WERI-Rb-1 (cell line): ENCODE measurements at places on chromosomes 13 and 19.

- no peak for DNase-seq
Observed at GRCh38 chr19:2848616-2849015, 7.3 kb downstream of the ZNF555 start.

- DNase-seq: no peak
Observed at GRCh38 chr19:43470288-43470687, 4.9 kb upstream of the LYPD3 start.

- no peak for DNase-seq
Observed at GRCh38 chr13:44352202-44352601, 21.4 kb upstream of the SERP2 start.

DNA sequence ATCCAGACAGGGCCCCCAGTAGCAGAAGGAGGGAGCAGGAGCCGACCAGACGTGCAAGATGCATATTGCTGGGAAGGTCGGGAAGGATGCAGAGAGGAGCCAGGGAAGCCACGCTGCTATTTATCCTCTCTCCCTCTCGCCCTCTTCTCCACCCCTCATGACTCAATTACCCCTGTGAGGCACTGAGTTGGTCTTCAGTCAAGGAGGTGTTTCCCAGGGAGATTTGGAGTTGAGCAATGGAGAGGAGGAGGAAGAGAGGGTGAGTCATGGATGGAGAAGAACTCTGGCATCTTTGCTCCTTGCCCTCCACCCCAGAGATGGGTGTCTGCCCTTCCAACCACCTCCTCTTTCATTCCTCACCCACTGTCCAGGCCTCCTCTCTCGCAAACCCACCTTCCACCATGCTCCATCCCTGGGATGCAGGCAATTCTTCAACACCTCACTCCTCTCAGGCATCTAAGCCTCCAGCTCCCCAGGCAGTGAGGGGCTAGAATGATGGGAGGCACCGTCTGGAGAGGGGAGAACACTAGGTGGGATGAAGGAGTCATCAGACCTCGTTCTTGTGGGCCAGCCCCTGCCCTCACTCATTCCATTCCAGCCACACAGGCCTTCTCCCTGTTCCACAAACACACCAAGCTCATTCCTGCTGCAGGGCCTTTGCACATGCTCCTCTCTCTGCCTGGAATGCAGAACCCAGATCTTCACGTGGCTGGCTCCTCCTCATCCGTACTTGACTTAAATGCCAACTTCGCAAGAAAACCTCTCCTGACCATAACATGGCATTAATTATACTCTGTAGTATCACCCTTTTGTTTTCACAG lies at the start of gene SBSN:
SBSN (minus strand) TSS at position 94 of the 821 bp plus-strand sequence; CDS start at position 64, 30 bp downstream.
- no peak for DNase-seq

GRCh38 chr13:92821324-92821723 lies 405.3 kb upstream of the GPC6 start:
- no peak for DNase-seq

DNA sequence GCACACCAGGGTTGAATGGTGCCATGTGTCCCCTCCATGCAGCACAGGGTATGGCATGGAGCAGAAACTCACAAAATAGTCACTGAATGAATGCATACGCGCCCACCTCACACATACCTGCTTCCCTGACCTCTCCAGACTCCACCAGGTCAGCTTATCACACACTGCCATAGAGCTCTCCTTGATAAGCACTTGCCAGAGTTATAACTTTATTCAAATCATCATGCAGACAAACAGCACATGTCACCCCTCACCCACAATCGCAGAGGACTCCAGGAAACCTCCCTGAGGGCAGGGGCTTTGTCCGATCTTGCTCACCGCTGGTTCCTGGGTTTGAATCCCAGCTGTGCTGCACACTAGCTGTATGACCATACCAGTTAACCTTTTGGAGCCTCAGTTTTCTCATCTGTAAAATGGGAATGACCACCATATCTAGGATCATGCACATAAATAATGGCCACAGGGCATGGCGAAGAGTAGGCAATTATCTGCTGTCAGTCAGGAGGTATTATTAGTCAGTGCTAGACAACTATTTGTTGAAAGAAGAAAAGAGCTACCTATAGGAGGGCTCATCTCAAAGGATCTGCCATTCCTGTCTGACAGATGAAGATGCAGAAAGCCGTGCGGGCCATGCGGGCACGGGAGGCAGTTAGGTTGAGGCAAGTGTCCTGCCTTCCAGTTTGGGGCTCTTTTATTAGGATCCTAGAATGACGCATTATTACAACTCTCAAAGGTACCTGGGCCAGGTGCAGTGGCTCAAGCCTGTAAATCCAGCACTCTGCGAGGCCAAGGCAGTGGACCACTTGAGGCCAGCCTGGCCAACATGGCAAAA lies 14.0 kb downstream of the XRCC1 start:
- DNase-seq: no peak

- DNase-seq: no peak
Observed at GRCh38 chr19:54792814-54793213, 10.6 kb upstream of the KIR2DL4 start.

DNA sequence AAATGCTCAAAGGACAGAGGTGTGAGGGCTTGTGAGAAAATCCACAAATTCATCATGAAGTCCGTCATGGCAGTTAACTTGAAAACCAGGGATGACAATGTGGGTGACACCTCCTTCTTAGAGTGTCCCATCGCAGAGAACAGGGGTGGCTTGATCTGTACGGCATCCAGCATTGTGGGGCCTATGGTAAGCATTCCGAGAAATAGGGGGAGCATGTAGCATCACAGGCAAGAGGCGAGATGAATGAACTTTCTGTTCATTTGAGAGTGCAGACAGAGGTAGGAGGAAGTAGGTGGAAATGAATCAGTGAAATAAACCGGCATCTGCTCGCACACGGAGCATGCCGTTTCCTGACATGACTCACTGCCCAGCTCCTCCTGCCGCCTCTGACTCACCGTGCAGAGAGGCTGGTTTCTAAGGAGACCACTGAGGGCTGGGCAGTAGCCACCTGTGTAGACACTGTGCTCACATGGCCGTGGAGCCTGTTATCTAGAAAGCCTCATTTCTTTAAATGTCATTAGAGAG lies 339.0 kb downstream of the RFC3 start:
- DNase-seq: peak; percentile 71

GRCh38 chr13:55761986-55762385 lies 1378.7 kb upstream of the PRR20A start:
- no peak for DNase-seq

GRCh38 chr13:24066405-24067295 lies 93.9 kb upstream of the SPATA13 start:
- DNase-seq: no peak

DNA sequence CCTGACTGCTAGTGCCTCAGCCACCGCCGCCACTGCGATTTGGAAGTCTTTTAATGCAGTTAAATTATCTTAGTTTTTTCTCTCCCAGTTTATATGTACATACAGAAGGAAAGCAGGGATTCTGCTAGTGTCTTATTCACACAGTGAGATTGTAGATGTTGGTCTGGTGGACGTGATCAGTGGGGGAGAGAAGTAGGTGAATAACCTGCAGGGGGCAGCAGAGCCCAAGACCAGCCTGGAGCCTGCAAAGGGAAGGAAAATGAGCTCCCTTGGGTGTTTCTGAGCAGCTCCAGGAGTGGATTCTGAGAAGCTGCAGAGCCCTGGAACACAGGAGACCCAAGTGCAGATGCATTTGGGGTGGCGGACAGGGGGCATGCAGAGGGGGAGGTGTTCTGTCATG lies 26.3 kb downstream of the ZNF844 start:
- DNase-seq: peak; percentile 66

GRCh38 chr19:31985001-31985605 lies 360.3 kb upstream of the ZNF507 start:
- DNase-seq: no peak

DNA sequence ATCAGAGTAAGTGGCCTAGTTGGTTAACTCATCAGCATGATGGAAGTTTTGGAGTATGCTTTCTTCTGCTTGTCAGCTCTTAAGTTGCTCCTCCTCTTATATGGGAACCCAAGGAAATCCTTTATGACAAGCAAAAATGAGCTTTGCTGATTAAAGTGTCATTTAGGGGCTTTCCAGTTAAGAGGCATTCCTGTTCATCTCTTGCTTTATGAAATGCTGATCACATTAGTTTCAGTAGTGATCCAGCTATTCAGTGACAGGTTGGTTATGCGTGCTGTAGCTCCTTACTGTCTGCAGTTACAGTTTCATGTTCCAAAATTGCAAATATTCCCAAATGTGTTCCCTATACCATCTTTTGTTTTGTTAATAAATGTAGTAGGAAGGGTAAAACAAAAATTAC lies 146.6 kb downstream of the CDK8 start:
- no peak for DNase-seq

DNA sequence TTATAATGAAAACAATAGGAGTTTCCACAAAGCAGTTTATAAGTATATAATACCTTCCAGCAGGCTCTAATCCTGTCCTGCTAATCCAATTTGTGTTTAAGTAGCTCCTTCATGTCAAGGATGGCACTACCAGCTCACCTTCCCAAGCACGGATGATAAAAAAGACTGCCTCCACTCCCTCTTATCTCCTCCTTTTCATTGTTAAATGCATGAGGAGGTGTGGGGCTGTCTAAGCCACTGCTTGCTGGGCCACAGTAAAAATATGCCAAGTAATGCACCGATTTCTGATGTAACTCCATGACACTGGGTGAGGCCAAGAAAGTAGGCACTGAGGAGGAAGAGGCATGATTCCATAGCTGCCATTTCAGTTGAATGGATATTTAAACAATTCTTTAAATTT lies 193.1 kb downstream of the ZIC5 start:
- DNase-seq: peak; percentile 73

DNA sequence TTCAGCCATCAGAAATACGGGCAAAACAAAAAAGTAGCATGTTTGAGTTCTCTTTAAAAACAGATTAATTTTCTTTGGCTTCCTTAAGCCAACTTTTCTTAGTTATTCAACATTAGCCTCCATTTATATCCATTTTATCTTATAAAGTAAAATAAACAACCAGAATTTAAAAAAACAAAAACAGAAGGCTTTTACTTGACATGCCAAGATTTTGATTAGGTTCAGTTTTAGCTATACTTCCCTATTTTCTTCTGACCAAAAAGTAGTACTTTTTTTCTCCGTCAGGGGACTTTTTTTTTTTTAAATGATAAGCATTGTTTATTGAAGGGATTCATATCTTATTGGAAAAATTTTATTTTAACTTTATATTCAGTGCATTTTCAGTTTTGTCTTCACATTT lies 18.1 kb downstream of the RNASEH2B start:
- no peak for DNase-seq

- DNase-seq: no peak
Observed at GRCh38 chr19:33693678-33694077, 71.9 kb downstream of the CHST8 start.

DNA sequence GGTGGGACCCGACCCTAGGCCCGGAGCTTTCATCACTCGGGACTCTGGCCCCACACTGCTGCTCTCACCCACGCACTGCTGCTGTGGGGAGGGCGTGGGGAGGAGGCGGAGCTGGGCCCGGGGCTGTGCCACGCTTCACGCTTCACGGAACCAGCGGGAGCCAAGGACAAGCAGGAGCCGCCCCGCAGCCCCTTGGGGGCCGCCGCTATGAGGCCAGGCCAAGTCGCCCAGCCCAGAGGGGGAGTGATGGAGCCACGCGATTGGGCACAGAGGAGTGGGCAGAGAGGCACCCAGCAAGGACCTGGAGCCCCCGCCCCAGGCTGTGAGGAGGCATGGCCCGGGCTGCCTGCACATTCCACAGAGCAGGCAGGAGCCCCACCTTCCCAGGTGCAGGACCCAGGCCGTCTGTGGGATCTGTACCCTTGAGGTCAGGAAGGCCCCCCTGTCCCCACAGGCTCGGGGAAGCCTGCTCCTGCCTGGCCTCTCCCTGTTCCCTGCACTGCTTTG lies 10.2 kb upstream of the SUPT20H start:
- DNase-seq: no peak

DNA sequence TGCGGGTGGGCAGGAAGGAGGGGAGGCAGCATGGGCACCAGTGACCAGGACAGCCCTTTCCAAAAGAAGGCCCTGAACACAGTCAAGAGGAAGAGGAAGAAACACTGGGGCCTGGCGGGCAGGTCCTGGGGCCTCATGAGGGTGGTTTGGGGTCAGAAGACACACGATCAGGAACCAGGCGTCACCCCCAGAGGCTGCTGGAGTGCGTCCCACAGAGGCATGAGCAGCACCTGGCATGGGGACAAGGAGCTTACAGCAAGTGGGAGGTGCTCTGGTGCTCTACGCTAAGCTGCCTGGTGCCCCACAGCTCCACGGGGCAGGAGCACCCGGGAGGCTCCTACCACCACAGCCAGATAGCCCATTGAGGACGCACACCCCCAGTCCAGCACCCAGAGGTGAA lies 20.0 kb downstream of the ELL start:
- DNase-seq: no peak

GRCh38 chr19:15506074-15506571 lies 2.2 kb upstream of the CYP4F22 start:
- no peak for DNase-seq

DNA sequence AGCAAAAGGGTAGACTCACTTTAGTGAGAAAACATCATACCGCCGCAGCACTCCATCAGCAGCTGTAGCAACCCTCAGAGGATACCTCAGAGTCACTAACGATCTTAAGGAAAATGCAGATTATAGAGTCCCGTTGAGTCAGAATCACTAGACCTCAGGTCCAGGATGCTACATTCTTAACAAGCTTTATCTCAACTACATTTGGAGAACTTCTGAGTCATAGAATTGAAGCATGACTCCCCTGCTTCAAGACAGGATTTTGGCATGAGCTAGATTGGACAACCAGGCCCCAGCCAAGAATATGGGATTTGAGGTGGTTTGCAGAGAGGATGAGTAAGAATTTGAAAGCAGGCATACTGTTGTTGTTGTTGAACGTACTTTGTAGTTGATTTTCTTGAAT lies 118.9 kb upstream of the UBL3 start:
- no peak for DNase-seq

- no peak for DNase-seq
Observed at GRCh38 chr13:95226050-95226449, 75.2 kb downstream of the ABCC4 start.

GRCh38 chr19:43720936-43721335 lies 5.1 kb downstream of the IRGC start:
- DNase-seq: no peak

DNA sequence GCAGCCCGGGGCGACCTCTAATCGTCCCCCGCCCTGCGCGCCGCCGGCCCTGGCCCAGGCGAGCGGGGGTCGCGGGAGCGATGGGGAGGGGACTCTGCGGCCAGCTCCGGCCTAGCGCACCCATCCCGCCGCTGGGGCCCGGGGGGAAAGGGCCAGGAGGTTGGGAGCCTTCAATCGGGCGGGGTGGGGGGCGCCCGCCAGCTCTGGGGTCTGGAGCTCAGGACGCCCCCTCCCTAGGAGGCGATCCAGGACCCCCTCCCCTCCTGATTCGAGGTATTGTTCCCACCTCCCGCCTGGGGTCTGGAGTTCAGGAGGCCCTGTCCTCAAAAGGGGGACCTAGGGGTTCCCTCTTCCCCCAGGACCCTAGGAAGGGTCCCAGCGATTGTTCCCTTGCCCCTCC lies 430 bp downstream of the ZNF358 start:
- DNase-seq: no peak

DNA sequence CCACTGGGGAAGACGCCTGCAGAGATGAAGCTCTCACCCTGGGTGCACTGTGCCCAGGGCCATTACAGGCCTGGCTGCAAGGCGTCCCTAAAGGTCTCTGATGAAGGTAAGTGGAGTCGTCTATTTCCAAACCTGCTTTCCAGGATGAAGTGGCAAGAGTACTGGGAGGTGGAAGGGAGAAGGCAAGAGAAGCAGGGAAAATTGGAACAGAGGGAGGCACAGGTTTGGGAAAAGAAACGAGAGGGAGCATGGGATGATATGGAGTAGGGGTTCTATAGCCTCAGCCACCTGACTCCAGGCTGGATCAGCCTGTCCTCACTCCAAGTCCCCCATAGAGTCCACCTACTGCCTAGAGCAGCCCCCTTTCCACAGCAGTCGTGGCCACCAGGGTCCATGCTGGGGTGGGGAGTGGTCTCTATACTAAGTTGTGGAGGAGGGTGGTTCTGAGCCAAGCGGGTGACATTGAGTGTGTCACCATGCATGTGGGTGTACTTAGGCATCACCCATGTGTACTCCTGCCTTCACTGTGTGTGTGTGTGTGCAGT lies at the start of gene OR10H5:
OR10H5 (plus strand) TSS at position 51 of the 545 bp plus-strand sequence. CDS start 6,388 bp downstream, outside the sequence.
- DNase-seq: no peak
